Cardiac muscle cell (in vitro differentiated cells and primary cell): ENCODE measurements at places on chromosomes 7 and 10. TPM values are rescaled to one million over a fixed set of nuclear protein-coding genes. Genes with fewer than 3 reads are reported as not detected.

DNA sequence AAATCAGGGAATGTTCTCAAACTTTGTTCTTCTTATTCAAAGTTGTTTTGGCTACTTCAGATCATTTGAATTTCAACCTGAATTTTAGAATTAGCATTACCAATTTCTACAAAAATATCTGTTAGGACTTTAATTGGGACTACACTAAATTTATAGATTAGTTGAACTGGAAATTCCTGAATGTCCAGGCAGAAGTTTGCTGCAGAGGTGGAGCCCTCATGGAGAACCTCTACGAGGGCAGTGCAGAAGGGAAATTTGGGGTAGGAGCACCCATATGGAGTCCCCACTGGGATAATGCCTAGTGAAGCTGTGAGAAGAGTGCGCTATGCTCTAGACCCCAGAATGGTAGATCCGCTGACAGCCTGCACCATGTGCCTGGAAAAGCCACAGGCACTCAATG is 22.8 kb upstream of the AGMO start:
- DNase-seq = no peak

DNA sequence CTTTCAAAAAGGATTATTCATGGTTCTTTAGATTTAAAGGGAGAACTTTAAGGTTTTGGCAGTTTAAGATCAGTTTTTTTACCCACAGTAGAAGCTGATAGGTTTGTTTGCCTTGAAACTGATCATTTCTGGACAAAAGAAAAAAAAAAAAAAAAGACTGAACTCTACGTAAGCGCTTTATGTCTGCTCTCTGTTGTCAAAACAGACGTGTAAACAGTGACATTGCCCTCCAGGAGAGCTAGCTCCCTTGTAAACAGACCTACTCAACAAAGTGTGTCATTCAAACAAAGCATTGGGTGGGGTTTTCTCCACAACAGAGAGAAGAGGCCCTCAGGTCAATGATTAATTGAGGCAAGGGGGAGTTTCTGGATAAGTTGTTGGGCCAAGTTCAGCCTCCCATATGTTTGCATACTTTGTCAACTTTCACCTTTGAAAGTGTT is 568.1 kb upstream of the LRRN3 start:
- no peak for DNase-seq

- peak; percentile 70 for DNase-seq
These were observed 11.4 kb upstream of the HSPA12A start for GRCh38 chr10:116753759-116754158.

GRCh38 chr7:114657279-114657678 is 242.7 kb downstream of the FOXP2 start:
- no peak for DNase-seq

DNA sequence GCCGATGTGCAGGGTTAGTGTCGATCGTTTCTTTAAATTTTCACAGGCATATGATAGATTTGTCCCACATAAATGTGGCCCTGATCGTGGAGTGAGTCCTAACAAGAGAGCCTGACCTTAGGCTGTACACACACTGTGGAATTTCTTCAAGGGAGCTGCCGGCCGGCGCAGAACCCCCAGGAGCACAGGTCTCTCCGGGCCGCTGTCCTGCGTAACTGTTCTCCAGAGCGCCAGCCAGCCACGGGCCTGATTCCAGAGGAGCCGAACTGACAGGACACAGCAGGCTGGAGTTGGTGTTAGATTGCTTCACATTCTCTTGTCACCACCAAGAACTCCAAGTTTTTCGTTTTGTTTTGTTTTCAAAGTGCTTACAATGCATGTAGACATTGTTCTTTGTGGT is 37.3 kb downstream of the SHH start:
- DNase-seq = no peak

GRCh38 chr10:119129721-119130120 is 25.8 kb downstream of the DENND10 start:
- DNase-seq = no peak

- peak; percentile 12 for DNase-seq
These were observed 166.2 kb upstream of the ASAH2 start for GRCh38 chr10:50417486-50417885.

GRCh38 chr10:30467651-30468338 is 33.8 kb downstream of the MAP3K8 start:
- no peak for DNase-seq

- no peak for DNase-seq
These were observed 87.1 kb downstream of the POLR1F start for GRCh38 chr7:19621740-19622139.

GRCh38 chr10:86344714-86345161 is 21.9 kb downstream of the GRID1 start:
- no peak for DNase-seq

DNA sequence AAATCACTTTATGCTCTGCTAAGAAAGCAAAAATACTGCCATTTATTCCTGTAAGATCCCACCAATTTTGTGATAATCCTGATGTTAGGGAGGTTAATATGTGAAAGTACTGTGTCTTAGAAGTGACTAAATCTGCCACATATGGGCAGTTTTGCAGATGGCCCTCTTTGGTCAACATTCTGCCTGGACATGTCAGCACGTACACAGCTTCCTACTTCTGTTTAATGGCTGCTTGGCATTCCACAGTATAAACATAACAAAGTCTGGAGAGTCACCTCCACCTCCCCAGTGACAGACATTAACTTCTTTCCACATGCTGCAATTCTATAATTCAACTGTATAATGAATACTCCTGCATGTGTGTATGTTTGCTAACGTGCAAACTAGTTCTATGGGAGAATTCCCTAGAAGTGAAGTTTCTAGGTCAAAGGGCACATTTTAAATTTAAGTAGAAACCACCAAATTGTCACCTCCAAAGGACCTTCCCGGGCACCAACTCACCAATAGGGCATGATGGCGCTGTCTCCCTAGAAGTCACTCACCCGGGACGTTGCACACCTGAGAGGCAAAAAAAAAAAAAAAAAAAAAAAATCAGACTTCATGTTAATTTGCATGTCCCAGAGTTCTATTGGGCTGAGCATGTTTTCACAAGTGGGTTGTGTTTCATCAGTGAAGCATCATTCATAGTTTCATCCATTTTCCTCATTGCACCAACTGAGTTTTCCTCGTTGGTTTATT is 38.9 kb downstream of the MKI67 start:
- DNase-seq = no peak

DNA sequence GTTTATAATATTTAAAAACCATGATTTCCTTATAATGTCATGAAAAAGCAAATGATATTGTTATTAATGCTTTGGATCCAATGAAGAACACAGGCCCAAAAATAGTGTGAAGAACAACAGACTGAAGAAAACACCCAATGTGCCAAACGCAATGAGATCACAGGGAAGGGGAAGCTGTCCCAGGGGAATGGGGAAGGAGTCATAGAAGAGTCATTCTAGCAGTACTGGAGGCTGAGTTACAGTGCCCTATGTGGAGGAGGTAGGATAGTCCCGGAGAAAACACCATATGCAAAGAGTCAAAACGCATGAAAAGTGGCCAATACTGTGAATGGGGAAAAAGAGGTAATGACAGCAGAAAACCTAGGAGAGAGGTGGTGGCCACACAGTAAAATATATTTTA is 50.9 kb downstream of the TPK1 start:
- DNase-seq = no peak

- peak; percentile 92 for DNase-seq
These were observed 74.6 kb upstream of the FRMD4A start for GRCh38 chr10:14405076-14406065.

DNA sequence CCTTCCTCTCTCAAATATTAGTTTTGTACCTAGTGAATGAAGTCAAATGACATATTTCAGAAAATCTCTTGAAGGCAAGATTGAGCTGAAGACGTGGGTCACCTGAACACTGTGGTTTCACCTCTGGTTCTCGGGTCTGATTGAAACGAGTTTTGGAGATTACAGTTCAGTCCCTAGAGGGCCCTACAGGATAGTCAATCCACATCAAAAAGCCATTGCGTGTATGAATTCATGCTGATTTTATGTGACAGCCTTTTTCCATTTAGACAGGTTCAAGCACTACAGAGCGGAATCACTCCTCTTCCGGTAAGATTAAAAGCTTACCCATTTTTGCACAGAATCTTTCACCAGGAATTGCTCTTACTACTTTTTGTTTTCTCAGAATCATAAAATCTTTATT is 62.2 kb downstream of the VIM start:
- peak; percentile 8 for DNase-seq

GRCh38 chr10:128025437-128025836 is 100.8 kb downstream of the MKI67 start:
- no peak for DNase-seq

DNA sequence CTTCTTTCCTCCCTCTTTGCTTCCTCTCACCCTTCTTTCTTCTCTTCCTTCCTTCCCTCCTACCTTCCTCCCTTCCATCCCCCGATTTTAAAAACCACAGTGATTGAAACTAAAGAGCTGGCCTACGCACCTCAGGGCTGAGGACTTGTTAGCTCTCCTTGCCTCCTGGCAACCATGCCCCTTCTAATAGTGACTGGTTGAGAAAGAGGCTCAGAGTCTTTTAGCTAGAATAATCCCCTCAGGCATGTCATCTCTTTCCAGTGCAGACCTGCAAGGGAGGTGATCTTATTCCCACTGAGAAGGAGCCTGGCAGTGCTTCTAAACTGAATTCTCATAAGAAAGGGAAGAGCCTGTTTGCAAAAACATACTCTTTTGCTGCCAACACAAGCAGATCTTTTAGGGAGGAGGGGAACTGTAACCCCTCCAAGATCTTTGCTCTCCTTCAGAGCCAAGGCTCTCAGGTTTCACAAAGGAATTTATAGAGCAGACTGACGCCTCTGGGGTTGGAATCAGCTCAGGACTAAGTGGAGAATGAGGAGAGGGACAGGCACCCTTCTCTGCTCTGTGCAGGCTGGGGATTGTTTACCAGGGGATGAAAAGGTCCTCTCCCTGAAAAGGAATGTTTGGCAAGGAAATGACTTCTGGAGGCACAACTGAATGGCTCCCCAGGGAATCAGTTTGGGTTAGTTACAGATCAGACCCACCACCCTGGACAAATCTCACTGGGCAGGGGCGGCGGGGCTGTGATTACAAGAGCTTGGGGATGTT is 9.4 kb upstream of the ANKRD1 start:
- peak; percentile 93 for DNase-seq

GRCh38 chr10:127578961-127579305 is 29.8 kb downstream of the NPS start:
- DNase-seq = no peak

DNA sequence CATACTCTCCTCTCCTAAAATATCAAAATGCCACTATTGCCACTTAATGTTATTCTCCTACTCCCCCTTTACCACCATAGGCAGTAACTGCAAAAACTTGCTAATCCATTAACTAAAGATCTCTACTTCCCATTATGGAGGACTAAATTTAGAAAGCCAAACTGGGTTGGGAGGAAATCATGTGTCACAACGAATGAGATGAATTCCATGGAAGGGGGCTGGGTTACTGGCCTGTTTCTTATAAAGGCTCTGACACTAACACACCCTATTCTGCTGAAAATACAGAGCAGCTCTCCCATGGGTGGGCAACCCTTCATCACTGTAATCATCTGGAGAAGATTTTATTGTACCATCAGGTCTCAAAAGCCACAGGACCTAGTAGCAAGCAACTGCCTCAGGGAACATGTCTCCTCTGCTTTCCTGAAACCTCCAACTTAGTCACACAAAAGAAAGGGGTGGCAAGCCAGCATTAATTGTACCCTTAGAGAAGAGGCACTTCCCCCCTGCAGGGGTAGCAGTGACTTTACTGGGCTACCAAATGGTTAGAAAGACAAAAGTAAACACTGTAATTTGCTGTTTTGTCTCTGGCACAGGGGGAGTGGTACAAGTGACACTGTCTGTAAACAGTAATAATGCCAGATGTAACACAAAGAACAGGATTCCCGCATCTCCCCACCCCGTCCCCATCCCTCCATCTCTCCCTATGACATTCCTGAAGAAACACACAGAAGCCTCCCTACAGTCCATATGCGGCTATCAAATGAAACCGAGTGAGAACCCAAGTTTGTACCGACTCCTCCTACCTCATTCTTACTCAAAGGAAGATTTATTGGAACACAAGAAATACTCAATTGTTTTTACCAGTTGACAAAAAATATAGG is 81.6 kb downstream of the ARMH3 start:
- no peak for DNase-seq

- peak; percentile 8 for DNase-seq
These were observed at the start of gene ANK3 for GRCh38 chr10:60389413-60390025. Gene ANK3 (minus strand): TSS chr10:60389875. CDS start chr10:60389538, 337 bp downstream.

GRCh38 chr7:1964913-1965578 is 267.7 kb downstream of the MAD1L1 start:
- DNase-seq = no peak

- DNase-seq = peak; percentile 57
These were observed 258.6 kb downstream of the PAXIP1 start for GRCh38 chr7:154744256-154744860.

DNA sequence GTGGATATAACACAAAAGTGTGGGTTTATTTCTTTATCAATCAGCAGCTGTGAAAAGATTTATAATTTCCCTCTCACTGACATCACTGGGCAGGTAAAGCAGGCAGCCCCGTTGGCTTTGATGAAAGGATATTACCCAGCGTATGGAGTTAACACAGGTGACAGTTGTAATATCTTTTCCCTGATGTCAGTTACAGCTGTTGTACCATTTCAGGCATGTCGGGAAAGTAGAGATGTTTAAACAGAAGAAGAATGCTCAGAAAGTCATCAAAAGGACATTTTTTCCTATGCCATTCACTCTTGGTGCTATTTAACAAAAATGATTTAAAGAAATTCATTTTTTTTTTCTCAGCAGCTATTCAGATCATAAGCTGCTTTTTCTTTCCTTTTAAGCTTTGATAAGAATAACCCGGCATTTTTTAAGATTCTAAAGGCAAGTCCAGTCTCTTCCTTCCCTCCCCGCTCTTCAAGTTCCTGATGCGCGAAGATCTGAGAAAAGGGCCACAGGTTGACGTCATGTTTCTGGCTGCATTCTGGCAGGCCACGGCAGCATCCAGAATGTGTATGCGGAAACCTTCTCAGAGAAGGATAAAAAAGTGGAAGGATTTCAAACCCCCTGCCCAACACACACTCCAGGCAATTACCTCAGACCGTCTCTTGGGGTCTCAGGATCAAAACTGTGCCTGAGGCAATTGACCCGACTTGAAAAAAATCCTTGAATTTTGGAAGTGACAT is 32.5 kb upstream of the ADAM12 start:
- peak; percentile 63 for DNase-seq

DNA sequence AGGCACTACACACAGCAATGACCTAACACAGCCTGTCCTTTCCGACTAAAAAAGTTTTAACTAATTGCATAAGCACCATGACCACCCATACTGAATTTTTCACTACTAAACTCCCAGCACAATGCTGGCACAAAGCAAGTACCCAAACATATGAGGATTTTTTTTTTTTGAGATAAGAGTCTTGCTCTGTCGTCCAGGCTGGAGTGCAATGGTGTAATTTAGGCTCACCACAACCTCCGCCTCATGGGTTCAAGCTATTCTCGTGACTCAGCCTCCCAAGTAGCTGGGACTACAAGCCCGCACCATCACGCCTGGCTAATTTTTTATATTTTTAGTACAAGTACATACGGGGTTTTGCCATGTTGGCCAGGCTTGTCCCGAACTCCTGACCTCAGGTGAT is 5.1 kb downstream of the UBE2H start:
- DNase-seq = no peak

The ODAD2 gene
- 0.68 and 1.7 TPM in 2 replicates for polyA plus RNA-seq

The ELMO1 gene
- polyA plus RNA-seq = 10.8 and 16.3 TPM in 2 replicates

The FGL2 gene
- 0.10 and 0.13 TPM in 2 replicates for polyA plus RNA-seq

The MUC12 gene
- polyA plus RNA-seq = not detected in 2 replicates
